Dermis blood vessel endothelial cell (primary cell): ENCODE measurements at places on chromosomes 7 and 10.
A peak's percentile ranks its signal among the peaks of the same experiment; 100 is the strongest.

DNA sequence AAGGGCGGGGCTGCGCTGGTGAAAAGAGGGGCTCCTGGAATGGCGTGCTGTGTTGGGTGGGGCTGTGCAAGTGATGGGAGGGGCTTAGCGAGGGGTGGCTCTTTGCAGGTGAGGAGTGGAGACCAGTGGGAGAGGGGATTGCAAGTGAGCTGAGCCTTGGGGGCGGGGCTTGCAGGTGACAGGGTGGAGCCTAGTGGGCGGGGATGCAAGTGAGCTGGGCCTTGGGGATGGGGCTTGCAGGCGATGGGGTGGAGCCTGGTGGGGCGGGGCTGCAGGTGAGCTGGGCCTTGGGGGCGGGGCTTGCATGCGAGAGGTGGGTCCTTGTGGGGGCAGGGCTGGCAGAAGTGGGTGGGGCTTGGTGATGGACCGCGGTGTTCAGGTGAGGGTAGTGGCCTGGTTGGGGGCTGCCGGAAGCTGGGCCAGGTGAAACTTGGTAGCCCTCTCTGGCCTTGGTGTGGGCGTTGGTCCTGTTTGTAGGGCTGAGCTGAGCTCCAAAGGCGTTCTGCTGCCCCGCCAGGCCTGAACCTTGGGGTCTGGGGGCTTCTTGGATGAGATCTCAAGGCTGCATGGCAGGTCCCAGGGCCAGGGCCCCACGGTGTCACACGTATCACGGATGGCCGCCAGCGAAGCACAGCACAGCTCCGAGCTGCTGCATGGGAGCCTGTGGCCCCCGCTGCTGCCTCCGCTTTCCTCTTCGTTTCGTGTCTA is 743 bp upstream of the PITRM1 start:
- no peak for DNase-seq

- peak; percentile 59 for DNase-seq
Observed at GRCh38 chr10:19819419-19820033, 3.3 kb downstream of the PLXDC2 start.

GRCh38 chr10:81280497-81281479 is 594.2 kb upstream of the NRG3 start:
- DNase-seq = no peak

DNA sequence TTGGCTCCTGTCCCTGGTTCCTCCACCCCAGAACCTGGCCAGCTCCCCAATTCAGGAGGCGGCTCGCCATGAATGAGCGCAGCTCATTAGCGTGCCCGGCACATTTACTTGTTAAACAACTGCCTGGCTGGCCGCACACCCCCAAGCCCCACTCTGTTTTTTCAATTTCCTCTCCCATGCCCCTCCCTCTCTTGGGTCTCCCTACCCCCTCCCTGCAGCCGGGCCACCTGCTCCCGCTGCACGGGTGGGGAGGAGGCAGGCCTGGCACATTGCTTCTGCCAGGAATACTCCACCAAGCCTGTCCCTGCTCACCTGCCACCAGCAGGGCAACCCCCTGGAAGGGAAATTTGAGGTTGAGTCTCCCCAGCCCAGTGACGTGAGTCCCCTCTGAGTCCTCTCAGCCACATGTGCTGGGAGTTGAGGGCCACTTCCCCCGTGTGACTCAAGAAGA is 2.5 kb upstream of the SLIT1 start:
- DNase-seq = no peak

- DNase-seq = no peak
Observed at GRCh38 chr7:107711301-107711700, 32.6 kb upstream of the CBLL1 start.

GRCh38 chr10:11424456-11425295 is 186.8 kb downstream of the USP6NL start:
- DNase-seq = peak; percentile 76

DNA sequence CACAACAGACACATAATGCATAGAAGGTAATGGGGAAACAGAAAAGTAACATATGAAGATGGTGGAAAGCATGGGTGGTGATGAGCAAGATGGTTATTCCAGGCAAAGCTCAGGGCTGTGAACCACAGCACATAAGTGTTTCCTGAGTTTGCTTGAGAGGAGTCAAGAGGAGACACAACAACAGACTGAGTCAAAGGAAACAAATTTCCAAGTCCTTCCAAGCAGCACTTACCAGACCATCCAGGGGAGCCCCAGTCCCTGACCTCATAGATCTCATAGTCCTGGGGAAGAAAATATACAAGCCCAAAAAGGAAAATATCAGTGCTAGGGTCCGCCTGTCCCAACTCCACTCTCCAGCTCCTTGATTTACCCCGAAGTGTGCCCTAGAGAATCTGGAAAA is 216.6 kb upstream of the FZD1 start:
- DNase-seq = peak; percentile 4

- DNase-seq = no peak
Observed at GRCh38 chr7:78967046-78967445, 486.4 kb downstream of the MAGI2 start.

DNA sequence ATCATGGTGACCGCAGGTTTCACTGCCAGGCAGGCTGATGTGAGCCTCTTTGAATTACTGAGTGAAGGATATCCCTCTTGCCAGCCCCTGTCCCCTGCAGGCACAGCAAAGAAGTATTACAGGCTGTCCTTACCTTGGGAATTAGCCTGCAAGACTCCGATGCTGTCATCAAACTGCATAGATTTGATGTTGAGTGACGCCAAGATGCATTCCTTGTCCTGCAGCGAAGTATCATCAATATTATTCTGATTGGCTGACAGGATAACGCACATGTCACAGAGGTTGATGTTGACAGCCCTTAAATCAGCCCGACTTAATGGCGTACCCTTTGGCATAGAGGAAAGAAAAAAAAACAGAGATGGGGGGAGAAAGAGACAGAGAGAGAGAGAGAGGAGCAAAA is 693.0 kb downstream of the KCNMA1 start:
- DNase-seq = no peak

- DNase-seq = no peak
Observed at GRCh38 chr10:49172061-49172776, 16.0 kb downstream of the TMEM273 start.

GRCh38 chr10:117656385-117657367 is 114.1 kb downstream of the EMX2 start:
- no peak for DNase-seq

GRCh38 chr7:135853499-135853898 is 104.9 kb upstream of the FAM180A start:
- DNase-seq = no peak

DNA sequence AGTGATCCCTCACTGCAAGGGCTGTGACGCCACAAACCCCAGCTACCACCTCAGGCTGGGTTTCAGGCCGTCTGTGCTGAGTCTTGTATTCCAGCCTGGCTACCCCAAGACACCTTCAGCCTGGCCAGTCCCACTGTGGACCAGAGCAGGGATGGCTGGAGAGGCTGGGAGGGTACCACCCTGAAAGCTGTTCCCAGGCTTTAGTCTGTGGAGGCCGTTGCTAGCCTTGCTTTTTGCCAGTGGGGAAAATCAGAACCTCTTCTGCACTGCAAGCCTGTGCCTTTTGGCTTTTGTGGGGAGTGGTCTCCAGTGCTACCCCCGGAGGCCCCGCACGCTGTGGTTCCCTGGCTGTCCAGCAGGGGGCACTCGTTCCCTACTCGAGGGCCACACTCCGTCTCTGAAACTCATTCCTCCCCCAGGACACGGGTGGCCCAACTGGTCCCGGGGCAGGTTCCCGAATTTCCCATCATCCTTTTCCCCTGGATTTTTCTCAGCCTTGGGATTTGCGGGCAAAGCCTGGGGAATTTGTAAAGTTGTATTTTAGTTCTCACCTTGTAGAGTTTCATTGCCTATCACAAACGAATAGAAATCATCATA is 128.4 kb upstream of the BTBD16 start:
- peak; percentile 57 for DNase-seq

DNA sequence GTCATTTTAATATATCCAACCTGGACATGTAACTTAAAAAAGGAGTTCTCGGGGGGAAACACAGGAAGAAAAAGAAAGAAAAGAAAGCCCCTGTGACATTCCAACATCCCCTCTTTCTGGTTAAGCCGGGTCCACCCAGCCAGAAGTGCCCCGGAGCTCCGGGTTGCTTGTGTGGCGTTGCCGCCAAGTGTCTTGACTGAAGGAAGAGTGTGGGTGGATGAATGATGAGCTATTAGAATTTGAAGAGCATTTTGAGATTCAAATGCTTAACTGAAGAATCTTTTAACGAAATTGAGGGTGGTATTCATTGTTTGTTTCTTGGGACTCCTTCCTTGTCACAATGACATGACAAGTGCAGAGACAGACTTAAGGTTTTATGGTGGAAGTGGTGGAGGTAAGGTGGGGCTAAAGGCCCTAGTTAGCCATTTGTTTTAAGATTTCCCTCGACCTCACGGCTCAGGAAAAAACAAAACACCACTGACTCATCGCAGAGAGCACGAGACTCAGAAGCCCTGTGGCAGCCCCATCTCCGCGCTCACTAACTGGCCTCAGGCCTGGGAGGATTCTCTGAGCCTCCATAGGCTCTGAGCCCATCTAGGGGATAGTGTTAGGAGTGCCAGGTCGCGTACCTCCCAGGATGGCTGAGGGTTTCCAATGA is 1.8 kb upstream of the GLI3 start:
- DNase-seq = peak; percentile 84

DNA sequence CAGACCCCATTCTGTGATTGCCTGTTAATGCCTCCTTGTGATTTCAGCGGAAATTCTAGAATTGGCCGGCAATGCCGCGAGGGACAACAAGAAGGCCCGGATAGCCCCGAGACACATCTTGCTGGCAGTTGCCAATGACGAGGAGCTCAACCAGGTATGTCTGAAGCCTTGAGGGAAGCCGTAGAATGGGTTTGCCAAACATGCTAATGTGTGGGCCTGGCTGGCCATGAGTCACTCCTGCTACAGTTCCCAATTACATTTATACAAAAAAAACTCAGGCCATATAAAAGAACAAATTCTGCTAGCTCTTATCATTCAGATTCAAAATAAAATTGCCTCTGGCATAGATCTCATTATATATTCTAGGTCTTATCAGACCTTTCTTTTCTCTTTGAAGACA is 37.4 kb downstream of the MACROH2A2 start:
- no peak for DNase-seq
